ENCODE measurements at places on chromosomes 4 and X. TPM values are rescaled to one million over a fixed set of nuclear protein-coding genes. Genes with fewer than 3 reads are reported as not detected.

DNA sequence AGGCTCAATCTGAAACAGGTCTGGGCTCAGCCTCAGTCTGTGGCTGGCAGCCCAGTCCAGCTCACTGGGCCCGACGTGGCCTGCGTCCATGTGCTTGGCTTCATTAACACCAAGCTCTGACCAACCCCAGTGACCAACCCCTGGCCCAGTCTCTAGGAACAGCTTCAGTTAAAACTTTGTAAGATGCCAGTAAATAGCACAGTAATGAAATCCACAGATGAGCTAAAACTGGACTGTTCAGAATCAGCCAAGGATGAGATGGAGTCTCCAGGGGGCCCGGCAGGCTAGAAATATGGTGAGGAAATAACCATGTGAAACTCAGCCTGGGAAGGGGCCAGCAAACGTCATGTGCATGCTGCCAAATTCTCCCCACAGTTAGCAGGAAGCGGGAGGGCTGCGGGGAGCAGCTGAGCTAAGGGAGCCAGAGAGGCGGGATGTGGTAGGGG lies 37.1 kb upstream of the XPNPEP2 start:
- peak; percentile 66 for DNase-seq

GRCh38 chrX:42846741-42847140 lies 68.8 kb upstream of the PPP1R2C start:
- no peak for DNase-seq

DNA sequence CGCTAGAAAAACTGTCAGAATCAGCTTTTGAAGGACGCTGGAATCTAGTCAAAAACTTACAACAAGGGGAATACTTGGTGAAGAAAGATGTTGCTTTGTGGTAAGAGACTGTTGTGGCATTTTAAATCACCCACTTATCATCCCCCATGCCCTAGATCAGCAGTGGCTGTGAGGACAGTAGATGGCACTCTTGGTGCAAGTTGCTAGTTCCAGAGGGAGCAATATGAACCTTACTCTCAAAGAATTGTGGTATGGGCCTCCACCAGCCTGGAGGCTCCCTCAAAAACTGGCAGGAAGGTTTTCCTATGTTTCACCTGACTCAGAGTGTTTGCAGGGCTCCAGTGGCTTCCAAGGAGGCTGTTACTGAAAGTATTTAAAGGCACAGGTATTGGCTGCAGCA lies 37.7 kb upstream of the SLC16A2 start:
- DNase-seq: peak; percentile 32

GRCh38 chrX:84487365-84488353 lies 14.6 kb downstream of the HDX start:
- no peak for DNase-seq

The RASGEF1B gene
- 5.5 TPM for total RNA-seq

The SH3D19 gene
- 49.9 TPM for total RNA-seq

GRCh38 chr4:183300655-183301054 lies 19.4 kb downstream of the CLDN22 start:
- DNase-seq: no peak

DNA sequence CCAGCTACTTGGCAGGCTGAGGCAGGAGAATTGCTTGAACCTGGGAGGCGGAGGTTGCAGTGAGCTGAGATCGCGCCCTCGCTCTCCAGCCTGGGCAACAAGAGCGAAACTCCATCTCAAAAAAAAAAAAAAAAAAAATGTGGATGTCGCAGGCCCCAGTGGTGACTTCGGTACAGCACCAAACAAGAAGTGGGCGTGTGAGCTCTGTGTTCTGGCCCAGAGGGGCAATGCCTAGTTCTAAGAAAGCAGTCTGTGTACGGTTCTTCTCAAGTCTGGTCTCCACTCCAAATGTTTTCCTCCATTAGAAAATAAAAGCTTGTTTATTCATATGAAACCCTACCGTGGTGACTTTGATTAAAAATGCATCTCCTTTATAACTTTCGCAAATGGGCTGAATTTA lies 92.0 kb upstream of the DDX3X start:
- DNase-seq: no peak

- DNase-seq: no peak
These were observed 15.6 kb upstream of the CWH43 start for GRCh38 chr4:48970471-48970921.

The PDCL2 gene
- total RNA-seq: 28.6 TPM

- peak; percentile 54 for DNase-seq
These were observed 35.0 kb downstream of the NUDT11 start for GRCh38 chrX:51461053-51462044.

GRCh38 chr4:80678413-80678812 lies 342.9 kb downstream of the CFAP299 start:
- no peak for DNase-seq

- peak; percentile 61 for DNase-seq
These were observed 112.8 kb upstream of the PITX2 start for GRCh38 chr4:110735686-110736085.

GRCh38 chr4:94466923-94467322 lies 15.2 kb downstream of the PDLIM5 start:
- DNase-seq: no peak

DNA sequence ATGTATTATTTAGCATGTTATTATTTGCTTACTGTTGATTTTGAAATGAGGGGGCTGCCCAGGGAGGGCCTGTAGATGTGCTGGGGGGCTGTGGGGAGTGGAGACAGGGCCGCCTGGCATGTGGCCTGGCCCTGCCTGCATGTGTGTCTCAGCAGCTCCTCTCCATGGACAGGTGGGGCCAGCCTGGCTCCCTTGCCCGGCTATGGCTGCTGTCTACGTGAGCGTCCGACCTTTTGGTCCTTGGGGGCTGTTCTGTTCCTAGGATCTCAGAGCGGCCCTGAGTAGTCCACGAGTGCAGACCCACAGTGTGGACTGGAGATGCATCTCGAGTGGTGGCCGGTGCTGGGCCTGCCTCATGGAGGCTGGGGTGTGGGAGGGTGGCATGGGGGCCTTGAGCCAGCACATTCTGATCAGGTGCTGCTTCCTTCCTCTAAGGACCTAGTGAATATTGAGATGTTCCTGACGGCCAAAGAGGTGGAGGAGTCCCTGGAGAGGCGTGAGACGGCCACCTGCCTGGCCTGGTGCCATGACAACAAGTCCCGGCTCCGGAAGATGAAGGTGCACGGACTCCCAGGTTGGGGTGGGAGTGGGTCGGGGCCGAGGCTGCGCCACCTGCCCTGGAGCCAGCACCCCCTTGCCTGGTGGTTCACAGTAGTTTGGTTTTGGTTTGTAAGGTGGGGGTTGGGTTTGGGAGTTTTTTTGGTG lies 24.9 kb upstream of the UVSSA start:
- no peak for DNase-seq

The STPG2 gene
- 2.7 TPM for total RNA-seq

DNA sequence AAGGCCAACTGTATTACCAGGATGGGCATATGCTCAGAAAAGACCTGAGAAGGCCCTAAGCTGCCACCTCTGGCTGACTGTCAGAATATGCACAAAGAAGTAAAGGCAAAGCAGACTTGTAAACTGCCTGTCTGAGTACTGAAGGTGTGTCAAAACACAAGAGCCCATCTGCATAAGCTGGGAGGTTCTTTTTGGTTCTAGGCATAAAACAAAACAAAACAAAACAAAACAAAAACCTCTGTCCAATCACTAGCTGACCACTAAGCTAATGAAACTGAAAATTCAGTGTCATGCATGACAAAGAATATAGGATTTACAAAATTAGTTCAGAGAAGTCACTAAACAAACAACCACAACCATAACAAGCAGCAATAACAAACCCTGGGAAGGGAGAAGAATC lies 20.6 kb downstream of the SH3D19 start:
- DNase-seq: no peak

GRCh38 chr4:112771-113170 lies 11.5 kb upstream of the ZNF718 start:
- DNase-seq: no peak

The RHOXF2B gene
- 4.7 TPM for total RNA-seq

DNA sequence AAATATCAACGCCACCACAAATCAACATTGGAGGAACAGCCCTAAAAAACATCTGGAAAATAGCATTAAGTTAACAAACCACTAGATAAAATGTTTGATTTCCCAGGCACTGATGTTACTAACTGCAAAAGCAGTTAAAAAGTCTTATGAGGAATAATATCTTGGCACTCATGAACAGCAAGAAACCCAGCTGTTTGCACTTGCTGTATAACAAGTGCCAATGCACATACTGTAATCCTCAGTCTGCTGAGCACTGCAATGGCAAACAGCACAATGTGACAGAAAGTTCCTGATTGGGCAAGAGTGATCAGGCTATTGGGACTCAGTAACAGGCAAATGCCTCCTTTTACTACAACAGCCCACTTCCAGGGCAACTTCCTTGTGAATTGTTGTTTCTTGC lies 20.8 kb upstream of the SEC24B start:
- DNase-seq: no peak

Data from testis (tissue), 5 donors.